Kidney (tissue), 22 donors: ENCODE measurements at places on chromosomes 13 and 19.

DNA sequence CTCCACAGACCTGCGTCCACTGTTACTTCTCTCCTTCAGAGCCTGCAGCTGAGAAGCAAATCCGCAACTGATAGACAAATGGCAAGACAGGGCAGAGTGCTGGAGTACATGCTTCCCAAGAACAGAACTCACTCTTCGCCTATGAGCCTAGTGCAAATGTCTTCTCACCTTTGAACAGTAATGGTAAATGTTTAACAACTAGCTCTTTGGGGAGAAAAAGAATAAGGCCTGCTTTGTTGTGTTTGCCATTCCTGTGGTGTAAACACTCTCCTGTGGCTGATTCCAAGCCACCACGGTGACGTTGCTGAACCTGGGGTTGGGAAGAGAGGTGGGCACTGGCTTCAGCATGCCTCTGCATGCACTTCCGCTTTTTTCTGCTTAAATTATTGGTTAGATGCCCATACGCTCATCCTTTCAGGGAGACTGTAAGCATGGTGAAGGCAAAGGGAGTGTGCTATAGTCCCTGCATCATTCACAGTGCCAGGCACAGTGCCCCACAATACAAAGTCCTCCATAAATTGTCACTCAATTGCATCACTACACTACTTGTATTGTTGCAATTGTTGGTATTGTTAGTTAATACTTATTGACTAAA lies 28.1 kb upstream of the GTF3A start:
- H3K27me3 ChIP-seq = no peaks in the 10 kb centered on the region
- H3K4me1 ChIP-seq = no peaks in the 10 kb centered on the region
- no peak overlapping the region for H3K27ac ChIP-seq

DNA sequence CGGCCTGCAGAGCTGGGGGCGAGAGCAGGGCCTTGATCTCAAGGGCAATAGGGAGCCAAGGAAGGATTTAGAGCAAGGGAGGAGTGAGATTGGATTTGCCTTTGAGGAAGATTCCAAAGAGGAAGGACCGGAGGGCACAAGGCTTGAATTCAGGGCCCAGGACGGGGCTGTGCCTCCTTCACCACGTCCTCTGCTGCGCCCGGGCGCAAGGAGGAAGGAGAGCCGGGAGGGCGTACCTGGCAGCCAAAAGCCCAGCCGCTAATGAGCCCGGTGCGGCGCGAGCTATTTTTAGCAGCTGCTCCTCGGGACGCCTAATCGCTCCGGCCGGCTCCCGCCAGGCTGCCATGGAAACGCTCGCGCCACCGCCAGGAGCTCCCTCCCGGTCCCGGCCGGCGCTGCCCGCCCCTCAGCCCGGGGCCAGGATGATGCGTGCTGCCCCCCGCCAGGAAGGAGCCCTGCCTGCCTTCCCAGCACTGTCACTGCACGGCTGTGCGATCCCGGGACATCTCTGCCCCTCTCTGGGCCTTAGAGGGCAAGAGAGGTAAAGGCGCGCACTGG lies 31.3 kb downstream of the TINCR start:
- peak overlapping the region; percentile 71 for H3K27ac ChIP-seq
- H3K36me3 ChIP-seq = no peaks in the 10 kb centered on the region
- no peaks in the 10 kb centered on the region for H3K27me3 ChIP-seq
- DNase-seq = peak; percentile 84
- no peak overlapping the region for H3K4me3 ChIP-seq

GRCh38 chr19:43741075-43741825 lies 13.5 kb downstream of the SMG9 start:
- no peak overlapping the region for H3K27ac ChIP-seq
- no peaks in the 10 kb centered on the region for H3K4me1 ChIP-seq
- peaks cover 26% of the 10 kb centered on the region for H3K36me3 ChIP-seq

DNA sequence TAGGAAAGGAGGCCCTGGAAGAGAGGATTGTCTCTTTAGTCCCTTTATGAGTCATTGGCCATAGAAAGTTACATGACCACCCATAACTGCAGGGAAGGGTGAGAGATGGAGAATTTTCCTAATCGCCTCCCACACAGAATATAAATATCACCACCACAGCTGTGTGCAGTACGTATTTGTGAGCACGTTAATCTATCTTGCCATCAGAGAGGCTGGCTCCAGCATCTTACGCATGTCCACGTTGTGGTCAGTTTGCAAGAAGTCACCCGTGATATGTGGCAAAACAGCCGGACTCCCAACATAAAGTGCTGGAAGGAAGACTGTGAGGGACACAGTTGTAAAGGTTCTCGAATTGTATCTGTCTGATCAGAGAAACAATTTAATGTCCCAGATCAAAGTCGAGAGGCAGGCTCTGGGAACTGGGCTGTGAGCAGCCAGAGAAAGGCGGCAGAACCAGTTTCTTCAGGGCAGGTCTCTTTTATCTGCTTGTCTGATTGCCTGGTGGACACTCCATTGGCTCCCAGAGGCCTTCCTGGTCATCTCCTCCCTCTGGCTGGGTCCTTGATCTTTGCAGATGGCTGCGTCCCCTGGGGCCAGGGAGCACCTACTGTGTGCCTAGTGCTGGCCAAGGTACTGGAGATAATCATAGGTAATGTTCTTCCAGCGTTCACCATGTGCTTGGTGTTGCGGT lies 74.9 kb downstream of the SIPA1L3 start:
- no peak overlapping the region for H3K4me3 ChIP-seq
- peaks cover 19% of the 10 kb centered on the region for H3K4me1 ChIP-seq
- no peaks in the 10 kb centered on the region for H3K36me3 ChIP-seq
- H3K27ac ChIP-seq = no peak overlapping the region

DNA sequence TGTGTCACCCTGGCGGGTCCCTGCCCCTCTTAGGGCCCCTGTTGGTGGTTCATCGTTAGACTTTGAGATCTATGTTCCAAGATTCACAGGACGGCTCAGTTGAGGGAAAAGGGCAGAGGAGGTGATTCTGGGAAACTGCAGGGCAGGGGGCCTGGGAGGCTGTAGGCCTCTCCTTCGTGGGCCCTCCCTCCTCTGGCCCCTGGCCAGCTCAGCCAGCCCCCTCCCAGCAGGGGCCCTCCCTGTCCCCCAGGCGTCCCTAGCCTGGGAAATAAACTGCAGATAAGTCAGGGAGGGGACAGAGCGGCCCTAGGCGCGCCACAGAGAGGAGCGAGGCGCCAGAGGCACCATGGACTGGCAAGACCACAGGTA lies 6.5 kb downstream of the HIF3A start:
- no peak overlapping the region for H3K4me3 ChIP-seq
- H3K4me1 ChIP-seq = peaks cover 14% of the 10 kb centered on the region
- no peaks in the 10 kb centered on the region for H3K27me3 ChIP-seq
- H3K27ac ChIP-seq = no peak overlapping the region
- no peaks in the 10 kb centered on the region for H3K36me3 ChIP-seq
